ENCODE measurements at places on chromosomes 5 and 9.

DNA sequence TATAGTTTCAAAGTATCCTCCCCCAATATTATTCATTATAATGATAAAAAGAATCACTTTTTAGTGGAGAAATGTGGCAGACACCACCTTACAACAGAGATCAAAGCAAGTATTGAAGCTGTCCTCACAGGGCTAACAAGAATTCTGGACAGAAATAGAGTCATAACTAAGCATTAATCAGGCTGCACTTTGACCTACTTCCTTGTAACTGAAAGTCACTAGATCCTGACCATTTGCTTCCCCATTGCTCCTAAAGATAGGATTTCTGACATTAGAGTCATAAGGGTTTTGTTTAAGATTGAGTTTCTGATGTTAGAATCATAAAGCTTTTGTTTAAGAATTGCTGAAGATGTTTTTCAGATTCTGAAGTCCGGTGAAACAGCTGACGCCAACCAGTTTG, 159.7 kb downstream of the ATP10B start:
- DNase-seq: no peak

DNA sequence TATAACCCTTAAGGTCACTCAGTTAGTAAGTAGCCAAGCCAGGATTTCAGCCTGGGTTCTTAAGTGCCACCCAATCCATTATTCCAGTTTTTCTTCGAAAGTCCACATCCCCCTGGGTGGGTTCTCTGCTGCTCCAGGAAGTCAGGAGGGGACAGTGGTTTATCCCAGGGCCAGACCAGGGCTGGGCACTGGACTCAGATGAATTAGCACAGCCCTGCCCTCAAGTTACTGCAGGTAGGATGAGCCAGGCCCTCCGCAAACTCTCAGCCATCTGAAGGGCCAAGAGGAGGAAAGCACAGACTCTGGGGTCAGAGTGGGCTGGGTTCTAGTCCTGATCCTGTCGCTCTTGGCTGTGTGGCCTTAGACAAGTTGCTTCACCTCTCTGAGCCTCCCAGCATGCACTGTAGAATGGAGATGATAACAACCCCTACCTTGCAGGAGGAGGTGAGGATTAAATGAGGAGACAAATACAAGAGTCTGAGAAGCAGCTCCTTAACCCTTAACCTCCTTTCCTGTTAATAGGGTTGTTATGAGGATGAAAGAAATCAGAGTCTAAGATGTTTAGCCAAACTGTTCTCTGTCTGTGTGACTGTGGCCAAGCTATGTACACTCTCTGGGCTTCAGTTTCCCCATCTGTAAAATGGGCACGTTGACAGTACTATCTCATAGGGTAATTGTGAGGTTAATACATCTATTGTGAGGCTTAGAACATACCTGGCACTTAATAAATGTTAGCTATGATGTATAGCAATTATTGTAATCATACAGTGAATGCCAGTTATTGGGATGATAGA, 6.8 kb upstream of the NEURL1B start:
- DNase-seq: no peak

DNA sequence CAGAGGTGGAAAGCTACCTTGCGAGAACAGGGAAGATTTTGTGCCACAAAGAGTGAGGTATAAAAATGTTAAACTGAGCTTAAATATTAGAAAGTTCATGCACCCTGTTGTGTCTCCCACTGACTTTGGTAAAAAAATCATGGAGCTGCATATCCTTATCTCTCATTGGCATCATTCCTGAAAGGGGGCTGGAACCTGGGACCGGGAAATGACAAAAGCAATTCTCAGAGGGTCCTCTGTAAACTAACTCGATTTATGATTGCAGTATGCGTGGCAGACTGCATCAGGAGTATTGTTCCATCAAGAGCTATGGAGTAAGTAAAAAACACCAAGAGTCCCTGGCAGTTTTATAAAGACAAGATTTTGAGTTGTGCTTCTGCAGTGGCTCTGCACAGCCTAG, 148.8 kb downstream of the DCP2 start:
- no peak for DNase-seq

DNA sequence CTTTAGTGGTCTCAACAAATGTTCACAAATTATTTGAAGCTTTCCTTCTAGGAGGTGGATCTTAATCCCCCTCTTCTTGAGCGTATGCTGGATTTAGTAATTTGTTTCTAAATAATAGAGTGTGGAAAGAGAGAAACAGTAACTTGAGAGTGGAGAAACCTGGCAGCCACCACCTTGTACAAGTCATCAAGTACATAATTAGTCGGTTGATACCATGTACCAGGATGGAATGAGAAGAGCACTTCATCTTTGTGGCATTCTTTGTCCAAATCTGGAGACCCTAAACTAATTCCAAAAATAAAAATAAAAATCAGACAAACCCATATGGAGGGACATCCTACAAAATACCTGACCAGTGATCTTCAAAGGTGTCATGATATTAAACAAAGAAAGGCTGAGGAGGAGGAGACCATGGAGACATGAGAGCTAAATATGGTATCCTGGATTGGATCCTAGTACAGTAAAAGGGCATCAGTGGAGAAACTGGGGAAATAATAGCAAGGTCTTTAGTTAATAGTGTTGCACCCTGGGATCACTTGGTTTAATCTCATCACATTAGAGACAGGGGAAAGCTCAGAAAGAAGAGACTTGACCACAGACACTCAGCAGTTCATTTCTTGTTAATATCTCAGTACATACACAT, 147.9 kb downstream of the ASTN2 start:
- DNase-seq: no peak

DNA sequence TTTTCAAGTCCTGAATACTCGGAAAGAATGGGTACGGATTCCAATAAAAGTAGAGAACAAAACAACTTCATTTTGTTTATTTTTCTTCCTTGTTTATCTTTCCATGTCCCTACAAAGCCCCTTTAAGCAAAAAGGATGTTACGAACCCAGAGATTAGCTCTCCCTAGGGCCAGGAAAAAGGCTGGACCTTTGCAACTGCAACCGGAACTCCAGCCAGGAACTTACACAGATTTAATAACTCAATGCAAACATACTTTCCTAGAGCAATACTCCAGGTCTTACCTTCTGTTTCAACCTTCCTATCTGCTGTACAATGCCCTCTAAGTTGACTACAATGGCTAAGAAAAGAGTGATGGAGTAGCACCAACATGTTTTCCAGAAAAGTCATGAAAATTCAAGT, 7.0 kb downstream of the DENND1A start:
- no peak for DNase-seq

- no peak for DNase-seq
These were observed 75.0 kb upstream of the IL6ST start for GRCh38 chr5:56069652-56070226.

GRCh38 chr5:33474931-33475499, 34.2 kb downstream of the TARS1 start:
- DNase-seq: no peak

DNA sequence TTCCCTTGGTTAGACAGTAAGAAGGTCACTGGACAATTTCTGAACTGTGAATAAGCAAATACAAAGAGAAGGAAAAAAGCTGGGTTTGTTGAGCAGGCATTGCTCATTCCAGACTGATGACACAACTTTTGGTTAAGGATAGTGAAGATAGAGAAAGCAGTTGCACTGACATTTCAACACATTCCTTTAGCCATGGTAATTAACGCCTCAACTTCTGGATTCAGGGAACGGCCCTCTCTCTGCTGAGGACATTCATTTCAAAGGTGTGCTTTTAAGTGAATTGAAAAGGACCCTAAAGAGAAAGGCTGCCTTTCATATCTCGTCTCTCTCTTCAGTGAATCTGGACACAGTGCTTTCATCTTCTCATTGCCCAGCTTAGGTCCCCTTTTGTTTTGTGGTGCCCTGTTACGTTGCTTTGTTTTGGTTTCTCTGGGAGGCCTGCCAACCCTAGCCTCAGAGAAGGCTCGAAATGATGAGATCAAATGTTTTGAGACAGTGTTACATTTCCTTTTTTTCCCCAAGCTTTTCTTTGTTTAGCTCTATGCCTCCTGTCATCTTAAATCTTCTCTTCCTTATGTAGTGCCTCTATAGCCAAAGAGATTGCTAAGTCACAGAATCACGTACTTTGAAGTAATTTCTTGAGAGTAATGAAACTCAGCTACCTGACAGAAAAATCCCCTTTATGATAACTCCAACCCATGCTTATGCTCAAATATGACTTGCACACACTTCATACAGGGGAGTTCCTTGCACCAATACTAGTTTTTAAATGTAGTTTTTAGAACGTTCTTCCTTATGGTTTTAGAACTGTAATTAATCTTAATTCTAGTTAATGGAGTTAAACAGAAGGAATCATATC, 94.4 kb upstream of the IFNE start:
- no peak for DNase-seq

- DNase-seq: no peak
These were observed 118.5 kb upstream of the CACNA1B start for GRCh38 chr9:137759117-137759516.

DNA sequence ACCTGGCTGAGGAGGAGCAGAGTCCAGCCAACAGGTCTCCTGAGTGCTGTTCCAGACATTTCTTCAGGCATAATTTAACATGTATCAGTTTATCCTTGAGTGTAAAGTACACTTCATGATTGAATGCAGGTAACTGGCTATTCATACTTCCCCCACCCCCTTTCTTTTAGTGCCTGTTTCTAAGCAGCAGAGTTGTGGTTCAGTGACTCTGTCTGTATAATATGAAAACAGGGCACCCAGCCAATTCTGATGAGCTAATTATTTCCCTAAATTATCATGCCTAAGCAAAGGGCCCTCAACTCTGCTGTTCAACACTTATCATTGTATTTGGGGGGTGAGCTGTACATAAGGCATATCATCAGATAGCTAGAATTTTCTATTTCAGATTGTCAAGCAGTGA, 51.9 kb upstream of the ZSWIM6 start:
- DNase-seq: no peak

DNA sequence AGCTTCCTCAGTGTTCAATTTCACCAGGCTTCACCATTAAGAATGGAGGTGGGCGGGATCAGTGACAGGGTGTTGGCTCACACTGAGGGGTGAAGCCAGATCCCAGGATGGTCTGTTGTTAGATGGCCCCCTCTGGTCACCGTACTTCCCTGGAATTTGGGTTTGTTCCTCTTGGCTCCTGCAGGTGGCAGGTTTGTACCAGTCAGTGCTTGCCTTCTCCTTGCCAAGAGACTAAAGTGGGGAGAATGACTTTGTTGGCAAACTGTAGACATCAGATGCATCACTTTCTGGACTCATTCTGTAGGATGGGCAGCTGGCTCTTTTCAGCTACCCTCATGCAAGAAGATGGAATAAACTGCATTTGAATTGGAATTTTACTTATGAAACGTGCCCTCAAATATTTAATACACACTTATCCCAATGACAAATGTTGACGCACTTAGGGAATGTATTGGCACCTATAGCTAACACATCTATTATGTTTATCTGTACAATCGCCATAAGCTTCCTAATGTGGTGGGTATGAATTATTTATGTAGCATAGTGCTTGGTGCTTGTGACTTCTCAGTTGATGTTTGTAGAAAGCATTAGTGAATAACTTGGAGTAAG, 31.4 kb upstream of the ANKRD55 start:
- no peak for DNase-seq

DNA sequence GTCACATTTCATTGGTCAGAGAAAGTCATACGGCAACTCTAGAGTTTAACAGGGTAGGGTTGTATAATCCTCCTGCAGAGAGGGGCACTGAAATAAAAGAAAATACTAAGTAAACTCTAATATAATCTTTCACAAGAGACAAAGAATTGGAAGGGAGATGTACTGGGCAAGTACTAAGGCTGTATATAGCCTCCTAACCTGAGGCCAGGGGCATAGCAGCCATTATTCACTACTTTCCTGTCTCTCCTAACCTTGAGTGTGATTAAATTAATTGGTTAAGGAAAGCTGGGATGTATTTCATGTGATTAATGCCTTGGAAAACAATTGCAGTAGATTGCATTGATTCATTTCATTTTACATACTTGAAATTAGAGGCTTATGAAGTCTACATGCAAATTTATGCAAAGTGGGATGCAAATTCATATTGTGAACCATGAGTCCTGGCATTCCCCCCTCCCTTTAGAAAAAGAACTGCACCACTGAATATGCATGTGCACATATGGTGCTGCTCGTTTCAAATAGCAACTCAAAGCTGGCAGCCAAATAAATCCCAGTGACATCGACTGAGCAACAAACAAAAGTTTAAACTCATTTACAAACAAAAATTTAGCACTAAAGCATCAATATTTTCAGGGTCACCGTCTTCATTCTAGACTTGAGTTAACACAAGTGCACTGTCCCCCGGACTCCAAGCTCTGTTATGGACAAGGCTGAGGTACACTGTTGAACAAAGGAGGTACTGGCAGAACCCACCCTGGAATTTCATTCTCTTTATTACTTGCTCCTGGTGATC, 70.0 kb downstream of the DMAC1 start:
- DNase-seq: no peak

Measured in stimulated activated CD4-positive, alpha-beta T cell treated with anti-CD3 and anti-CD28 coated beads, TNF-alpha, amount 100 ng/mL, for 1 hour (primary cell).